Choroid plexus epithelial cell (primary cell): ENCODE measurements at places on chromosomes 3 and 15.

DNA sequence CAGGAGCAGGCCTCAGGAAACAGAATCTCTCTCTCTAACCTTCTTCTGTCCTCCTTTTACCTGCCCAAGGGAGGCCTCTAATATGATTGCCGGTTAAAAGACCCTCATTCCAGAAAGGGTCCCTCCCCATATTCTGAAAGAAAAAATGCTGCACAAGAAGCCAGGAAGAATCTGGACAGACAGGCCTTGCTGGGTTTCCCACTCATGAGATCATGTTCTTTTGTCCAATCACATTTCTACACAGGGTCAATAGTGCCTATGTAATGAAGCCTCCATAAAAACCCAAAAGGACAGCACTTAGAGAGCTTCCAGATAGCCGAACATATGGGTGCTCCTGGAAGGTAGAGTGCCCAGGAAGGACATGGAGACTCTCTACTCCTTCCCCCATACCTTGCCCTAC, 146.0 kb downstream of the MYO9A start:
- DNase-seq: no peak

- DNase-seq: no peak
Observed at GRCh38 chr3:55477306-55478303, 9.5 kb downstream of the WNT5A start.

GRCh38 chr3:11764931-11765363, 81.7 kb downstream of the TAMM41 start:
- peak; percentile 66 for DNase-seq

- DNase-seq: no peak
Observed at GRCh38 chr15:31848621-31849020, 181.7 kb upstream of the CHRNA7 start.
